ENCODE measurements at places on chromosomes 4 and X. TPM values are rescaled to one million over a fixed set of nuclear protein-coding genes. Genes with fewer than 3 reads are reported as not detected.

DNA sequence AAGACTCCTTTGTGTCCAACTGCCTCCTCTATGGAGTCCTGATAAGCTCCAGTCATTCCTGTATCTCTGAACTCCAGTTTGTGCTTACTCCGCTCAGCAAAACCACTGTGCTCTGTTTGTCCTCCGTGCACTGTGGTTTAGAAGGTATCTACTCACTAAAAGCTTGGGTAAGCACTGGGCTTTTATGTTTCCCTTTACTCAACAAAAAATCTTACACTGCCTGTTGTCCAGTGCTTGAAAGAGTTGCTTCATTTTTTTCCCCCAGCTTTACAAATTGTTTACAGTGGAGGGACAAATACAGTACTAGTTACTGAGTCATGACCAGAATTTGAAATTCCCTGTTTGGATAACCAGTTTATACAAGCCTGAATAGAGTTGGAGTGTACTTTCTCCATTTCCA lies 545.3 kb upstream of the FAT1 start:
- no peak overlapping the region for H3K4me3 ChIP-seq
- DNase-seq, result no peak
- no peak overlapping the region for H3K27ac ChIP-seq
- no peaks in the 10 kb centered on the region for H3K4me1 ChIP-seq
- H3K27me3 ChIP-seq, result peaks cover 3% of the 10 kb centered on the region

DNA sequence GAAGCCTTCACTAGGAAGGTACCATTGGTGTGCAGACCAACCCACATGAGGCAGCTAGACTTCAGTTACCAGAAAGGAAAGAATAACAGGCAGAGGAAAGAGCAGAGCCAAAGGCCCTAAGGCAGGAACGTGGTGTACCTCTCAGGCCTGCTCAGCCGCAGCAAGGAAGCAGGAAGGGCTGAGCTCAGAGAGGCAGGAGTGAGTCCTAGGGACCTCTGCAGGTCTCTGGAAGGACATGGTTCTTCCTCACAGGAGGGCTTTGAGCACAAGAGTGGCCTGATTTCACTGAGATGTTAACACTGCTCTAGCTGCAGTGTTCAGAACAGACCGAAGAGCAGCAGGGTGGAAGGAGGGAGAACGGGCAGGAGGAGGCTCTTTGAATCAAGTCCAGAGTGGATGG lies 124.6 kb downstream of the DCHS2 start:
- H3K36me3 ChIP-seq, result no peaks in the 10 kb centered on the region
- H3K4me3 ChIP-seq, result no peak overlapping the region
- H3K27me3 ChIP-seq, result peaks cover 17% of the 10 kb centered on the region
- no peak for DNase-seq

Gene FOXR2
- not detected for total RNA-seq

Gene POU3F4
- total RNA-seq, result 1.3 TPM

Gene TEX11
- not detected for total RNA-seq

Gene CCDC120
- total RNA-seq, result 48.6 TPM
